ENCODE measurements at places on chromosomes 2 and 18.

- no peak for DNase-seq
These were observed 227.2 kb downstream of the PHLPP1 start for GRCh38 chr18:62942578-62942977.

DNA sequence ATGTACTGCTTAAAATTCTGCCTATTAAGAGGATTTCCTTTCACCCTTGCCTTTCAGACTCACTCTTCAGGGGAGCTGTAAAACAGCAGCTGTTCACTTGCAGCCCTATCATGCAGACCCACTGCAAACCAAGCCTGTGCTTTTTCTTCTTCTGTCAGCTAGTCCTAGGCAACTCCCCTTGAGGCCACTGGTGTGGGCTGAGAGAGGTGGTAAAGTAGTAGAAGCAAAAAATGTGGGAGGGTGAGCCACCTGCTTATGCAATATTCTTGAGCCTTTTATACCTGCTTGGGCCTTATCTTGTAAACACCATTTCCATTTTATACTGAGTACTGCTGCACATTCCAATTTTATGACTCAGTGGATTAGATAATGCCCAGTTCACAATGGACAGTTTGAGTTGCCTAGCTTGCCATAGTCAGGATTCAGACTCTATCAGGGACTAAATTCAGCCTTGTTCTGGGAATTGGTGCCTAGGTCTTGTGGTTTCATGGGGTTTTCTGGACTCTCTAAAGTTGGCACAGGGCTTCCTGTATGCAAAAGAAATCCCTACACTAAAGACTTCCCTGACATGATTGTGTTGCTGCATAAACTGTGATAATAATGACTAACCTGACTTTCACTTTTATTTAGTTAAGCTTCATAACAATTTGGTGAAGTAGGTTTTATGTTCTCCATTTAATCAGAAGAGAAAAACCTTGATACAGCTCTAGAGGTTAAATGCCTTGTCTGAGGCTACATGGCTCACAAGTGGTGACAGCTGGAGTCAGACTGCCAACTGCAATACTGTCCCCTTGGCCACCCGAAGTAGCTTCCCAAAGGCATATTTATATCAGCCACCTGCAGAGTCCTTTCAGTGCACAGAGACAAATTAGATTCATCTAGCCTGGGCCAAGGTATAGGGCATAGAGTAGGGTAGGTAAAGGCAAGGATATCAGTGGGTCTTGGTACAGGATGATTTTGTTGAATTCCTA, 47.4 kb upstream of the KDM3A start:
- no peak for DNase-seq

DNA sequence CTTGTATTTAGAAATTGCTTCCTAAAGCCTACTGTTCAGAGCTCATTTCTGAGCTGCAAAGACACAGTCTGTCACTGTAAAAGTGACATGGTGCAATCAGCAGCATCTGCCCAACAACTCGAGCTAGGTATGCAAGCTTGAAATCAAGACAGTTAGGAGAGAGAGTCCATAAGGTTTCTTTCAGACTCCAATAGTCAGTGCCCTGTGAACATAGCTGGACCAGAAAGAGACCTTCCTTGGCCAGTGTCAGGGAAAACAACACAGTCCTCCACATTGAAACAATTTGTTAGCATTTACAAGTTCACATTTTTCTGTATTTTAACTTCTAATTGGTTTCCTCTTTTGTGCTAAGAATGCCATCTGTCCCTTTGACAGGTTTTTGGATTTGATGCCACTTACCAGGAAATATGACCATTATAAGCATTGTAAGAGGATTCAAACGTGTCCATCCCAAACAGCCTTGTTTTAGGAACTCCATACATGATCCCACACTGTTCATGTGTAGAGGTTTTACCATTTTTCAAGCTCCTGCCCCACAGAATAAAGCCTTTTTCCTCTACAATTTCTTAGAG, 8.9 kb upstream of the MYCN start:
- no peak for DNase-seq

DNA sequence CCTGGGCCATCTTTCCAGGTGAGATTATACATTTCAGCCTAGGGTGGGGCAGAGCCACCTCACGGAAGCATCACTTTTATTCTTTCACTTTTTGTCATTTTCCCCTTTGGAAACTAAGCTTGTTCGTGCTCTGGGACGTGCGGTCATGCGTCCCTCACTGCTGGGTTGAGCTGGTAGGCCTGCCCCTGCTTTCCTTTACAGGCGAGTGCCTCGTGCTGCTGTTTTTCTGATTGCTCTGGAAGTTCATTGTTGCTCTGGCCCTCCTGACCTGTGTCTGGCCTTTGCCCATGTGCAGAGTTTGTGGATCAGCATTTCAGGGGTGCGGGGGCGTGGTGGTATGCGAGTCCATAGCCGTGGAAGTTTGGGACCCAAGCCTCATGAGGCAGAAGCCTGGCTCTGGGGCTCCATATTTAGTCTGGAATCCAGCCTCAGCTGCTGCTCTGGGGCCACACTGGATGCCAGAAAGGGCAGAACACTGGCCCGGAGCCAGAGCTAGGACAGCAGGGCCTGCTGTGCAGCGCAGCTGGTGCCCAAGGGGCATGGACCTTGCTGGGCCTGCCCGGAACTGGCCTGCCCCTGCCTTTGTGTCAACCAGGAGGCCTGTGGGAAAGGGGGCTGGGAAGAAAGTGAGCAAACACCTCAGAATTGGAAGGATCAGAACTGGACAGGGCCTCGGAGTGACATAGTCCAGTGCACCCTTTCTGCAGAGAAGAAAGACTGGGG, 51.1 kb downstream of the CTIF start:
- DNase-seq = no peak

GRCh38 chr2:68775272-68775842, 40.7 kb downstream of the ARHGAP25 start:
- no peak for DNase-seq

- no peak for DNase-seq
These were observed 354.3 kb downstream of the AKAIN1 start for GRCh38 chr18:4842751-4843150.

GRCh38 chr2:112077814-112078213, 22.7 kb downstream of the TMEM87B start:
- no peak for DNase-seq

DNA sequence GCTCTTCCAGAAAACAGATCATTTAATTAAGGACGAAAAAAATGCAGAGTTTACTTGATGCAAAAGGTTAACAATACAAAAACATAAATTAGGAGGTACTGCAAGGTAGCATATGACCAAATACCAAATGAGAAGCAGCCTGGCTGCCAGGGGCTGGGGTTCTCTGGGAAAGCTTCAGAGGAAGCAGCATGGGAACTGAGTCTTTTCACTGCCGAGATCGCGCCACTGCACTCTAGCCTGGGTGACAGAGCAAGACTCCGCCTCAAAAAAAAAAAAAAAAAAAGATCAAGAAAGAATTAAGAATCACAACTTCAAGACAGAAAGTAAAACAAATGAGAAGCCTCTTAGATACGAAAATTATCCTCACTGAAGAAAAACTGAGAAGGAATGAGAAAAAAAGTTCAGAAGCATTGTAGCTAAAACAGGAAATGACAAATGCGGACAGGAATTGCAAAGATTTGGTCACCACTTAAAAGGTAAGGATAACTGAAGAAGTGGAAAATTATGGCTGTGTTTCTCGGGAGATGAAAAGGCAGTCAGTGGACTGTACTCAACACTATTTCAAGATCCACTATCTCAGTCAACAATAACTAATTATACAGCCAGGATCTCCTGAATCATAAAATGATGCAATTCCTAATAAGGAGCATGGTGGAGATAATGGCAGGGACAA, 4.3 kb downstream of the SEPTIN10 start:
- DNase-seq = no peak

GRCh38 chr2:58405341-58405740, 164.2 kb upstream of the FANCL start:
- DNase-seq = no peak

DNA sequence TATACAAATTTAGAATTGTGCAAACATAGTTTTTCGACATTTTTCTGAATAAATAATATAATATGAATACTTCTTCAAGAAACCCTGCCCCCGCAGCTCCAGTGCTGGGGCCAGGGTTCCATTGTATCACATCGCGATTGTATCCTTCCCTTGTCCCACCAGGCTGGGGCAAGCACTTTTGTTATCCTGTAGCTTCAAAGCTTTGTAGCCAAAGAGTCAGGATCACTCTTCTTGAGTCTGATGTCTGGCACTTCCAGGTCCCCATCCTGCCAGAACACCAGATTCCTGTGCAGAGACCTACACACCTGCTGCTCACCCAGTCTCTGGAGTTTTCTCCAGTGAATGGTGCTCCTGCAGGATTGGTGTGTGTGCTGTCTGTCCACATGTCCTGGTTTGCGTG, 186.9 kb downstream of the ASB1 start:
- DNase-seq = no peak

DNA sequence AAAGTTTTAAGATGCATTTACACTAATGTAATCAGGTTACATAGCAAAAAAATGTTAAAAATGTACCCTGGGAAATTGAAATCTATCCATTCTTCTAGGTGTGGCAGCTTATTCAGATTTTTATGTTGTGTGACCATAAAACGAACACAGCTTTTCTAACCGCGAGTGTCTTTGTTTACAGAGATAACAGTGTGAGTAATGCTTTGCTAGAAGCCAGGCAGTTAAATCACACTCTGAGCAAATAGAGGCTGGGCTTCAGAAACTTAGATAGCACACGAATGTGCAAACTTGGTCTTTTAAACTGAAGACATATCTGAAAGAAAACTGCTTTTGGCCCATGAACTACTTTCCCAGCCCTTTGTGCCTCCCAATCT, 116.1 kb downstream of the SPTBN1 start:
- no peak for DNase-seq

DNA sequence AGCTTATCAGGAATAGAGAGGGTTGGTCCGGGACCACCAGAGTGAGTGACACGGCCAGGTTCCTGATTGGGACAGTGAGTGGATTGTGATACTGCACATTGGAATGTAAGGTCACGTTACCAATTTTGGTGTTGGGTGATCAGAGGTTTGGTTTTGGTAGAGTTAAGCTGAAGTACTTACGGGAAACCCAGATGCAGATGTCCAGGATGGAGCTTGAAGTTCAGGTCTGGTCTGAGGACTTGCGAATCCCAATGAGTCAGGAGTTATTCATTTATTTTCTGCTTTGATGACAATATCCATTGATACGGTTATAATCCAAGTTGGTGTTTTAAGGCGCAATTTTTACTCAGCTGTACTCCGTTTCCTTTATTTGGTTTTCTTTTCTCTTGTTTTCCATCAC, 273.6 kb downstream of the ALPK2 start:
- no peak for DNase-seq

- DNase-seq = no peak
These were observed 201.4 kb downstream of the RBM43 start for GRCh38 chr2:151060287-151060686.

- DNase-seq = no peak
These were observed 53.8 kb upstream of the GATA6 start for GRCh38 chr18:22115573-22115972.

GRCh38 chr2:164903951-164904350, 51.4 kb downstream of the SLC38A11 start:
- DNase-seq = no peak

DNA sequence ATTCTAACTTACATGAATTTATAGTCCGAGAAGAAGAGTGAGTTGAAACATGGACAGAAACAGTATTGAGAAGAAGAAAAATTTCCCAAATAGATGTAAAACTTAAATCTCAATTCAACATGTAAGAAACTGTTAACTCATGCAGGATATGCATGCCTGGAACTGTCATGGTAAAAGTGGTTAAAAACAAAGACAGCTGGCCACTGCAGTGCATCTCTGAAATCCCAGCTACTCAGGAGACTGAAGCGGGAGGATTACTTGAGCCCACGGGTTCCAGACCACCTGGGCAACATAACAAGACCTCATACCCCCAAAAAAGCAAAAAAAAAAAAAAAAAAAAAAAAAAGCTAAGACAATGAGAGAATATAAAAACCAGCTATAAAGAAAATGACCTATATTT, 93.0 kb upstream of the TTC27 start:
- DNase-seq = no peak

DNA sequence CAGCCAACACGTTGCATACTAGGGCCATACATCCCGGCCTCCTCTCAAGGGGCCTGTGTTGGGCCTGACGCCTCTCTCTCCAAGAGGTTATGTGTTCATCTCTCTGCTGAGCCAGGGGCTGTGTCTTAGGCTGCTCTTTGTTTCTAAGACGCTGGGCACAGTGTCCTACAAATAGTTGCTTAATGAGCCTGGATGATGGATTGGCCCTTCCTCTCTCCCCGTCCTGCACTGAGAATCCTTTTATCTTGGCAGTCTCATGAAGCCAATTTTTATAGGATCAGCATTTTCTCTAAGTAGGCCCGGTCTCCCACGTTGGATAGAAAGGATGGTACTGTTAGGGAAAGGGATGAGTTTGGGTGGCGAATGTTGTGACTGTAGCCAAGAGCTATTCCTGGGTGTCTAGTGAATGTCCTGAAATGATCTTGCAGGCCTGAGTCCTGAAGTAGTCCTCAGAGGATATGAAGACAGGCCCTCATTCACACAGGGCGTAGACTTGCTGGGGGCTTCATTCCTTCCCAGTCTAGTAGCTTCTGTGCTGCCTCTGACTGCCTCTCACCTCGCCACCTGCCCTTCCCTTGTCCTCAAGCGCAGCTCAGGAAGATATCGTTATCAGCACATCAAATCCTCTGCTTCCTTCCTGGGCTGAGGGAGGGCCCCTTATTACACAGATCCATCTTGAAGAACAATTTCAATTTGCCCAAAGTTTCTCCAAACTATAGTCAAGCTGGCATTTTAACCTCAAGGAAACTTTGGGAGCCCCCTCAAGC, 8.8 kb downstream of the LBH start:
- no peak for DNase-seq

GRCh38 chr2:14428056-14428455, 204.5 kb upstream of the LRATD1 start:
- DNase-seq = peak; percentile 26

GRCh38 chr18:10210057-10210633, 244.3 kb upstream of the APCDD1 start:
- DNase-seq = no peak

DNA sequence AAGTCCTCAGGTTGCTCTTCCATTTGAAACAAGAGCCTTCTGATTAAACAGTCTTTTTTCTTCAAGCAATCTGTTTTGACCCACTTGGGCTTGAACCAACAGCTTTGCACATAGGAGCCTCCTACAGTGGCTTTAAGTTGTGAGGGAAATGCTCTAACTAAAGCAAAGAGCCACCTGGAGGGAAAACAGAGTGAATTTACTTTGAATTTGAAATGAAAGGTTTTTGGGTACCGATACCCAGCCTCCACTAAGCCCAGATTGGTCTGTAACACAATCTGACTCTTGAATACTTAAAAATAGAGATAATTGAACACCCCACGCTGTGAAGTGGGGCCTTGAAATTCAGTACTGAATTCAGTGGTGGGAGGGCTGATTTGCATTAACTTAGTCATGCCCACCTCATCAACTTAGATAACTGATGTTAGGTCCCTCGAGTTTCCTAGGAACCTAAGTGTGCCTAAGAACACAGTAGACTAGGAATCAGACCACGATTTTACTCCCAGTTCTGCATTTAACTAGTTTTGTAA, 56.3 kb upstream of the ACVR1C start:
- no peak for DNase-seq

DNA sequence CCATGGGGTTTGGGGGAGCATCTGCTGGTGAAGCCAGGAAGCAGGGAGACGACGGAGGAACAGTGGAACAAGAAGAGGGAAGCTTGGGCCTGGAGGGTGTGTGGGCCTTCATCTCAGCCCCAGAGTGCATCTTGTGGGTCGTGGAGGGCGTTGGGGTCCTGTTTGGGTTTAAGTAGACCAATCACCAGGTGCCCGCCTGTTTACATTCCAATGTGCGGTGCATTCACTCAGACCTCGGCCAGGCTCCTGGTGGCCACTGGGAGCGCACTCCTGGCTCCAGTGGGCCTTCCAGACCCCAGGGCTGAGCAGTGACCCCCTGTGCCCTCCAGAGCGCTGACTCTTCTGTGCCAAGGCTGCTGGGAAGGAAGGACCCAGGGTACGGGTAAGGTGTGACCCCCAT, 293.7 kb downstream of the NDUFA10 start:
- no peak for DNase-seq
